ENCODE measurements at places on chromosomes 5 and 9.

DNA sequence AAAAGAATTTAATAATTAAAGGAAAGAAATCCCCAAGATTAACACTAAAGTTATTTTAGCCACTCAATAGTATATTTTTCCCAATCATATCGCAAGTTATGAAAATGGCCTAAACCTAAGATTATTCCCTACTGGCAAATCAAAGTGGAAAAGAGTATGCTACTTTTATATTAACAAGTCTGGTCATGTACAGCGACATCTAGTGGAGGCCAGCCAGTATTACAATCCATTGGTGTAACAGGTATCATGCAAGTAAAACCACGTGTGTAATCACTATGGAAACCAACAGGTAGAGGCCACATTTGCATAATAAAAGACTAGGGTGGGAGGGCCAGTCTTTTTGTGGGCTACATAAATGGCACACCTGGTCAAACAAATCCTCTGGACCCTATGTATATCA is 976.4 kb upstream of the CDH9 start:
- DNase-seq, result no peak

- no peak for DNase-seq
Observed at GRCh38 chr5:143356855-143357583, 46.5 kb downstream of the NR3C1 start.

- no peak for DNase-seq
Observed at GRCh38 chr9:120486835-120487234, 93.1 kb downstream of the CDK5RAP2 start.

DNA sequence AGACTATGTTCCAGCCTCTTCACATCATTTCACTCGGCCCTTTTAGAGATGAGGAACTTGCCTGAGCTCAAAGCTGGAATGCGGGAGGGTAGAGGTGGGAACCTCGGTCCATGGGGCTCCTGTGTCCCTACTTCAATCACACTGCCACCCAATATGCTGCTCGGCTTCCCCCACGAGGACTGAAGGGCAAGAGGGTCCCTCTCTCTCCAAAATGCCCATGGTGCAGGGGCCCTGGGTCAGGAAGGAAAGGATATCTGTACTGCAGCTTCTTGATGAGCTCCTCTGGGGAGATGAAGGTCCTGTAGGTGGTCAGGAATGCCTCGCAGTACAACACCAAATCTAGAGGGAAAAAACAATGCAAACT is 46.5 kb downstream of the PRRT1B start:
- DNase-seq, result no peak

- DNase-seq, result no peak
Observed at GRCh38 chr5:129619782-129620181, 128.1 kb upstream of the MINAR2 start.

DNA sequence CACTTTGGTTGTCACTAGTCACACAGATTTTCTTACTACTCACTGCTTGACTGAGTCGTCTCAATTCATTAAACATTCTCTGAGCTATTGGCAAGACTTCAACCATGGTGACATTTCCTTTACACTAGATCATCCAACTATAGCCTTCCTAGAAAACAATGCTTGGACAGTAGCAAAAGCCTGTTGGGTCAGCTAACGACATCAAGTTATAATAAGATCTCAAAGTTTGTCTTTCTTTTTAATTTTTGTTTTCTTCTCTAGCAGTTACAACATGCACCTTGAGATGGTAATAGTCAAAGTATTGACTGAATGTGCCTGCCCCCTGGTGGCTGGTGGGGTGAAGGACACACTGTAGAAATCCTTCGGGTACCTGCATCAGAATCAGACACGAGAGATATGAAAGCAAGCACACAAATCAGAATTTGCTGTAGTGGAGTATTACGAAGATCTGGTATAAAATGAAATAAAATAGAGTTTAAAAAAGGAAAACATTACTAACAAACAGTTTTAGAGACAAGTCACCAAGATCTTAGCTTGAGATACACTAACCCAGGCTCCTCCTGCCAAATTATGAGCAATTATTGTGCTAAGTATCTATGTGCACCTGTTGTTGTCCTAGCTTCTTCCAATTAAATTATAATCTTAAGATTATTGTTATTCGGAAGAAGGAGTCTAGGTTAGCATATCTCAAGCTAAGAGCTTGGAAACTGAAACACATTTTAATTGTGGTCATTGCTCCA is 81.2 kb downstream of the ARL15 start:
- peak; percentile 79 for DNase-seq

GRCh38 chr9:83937861-83938455 is 16.7 kb upstream of the KIF27 start:
- DNase-seq, result no peak

- DNase-seq, result no peak
Observed at GRCh38 chr9:36731068-36731956, 158.6 kb downstream of the MELK start.

DNA sequence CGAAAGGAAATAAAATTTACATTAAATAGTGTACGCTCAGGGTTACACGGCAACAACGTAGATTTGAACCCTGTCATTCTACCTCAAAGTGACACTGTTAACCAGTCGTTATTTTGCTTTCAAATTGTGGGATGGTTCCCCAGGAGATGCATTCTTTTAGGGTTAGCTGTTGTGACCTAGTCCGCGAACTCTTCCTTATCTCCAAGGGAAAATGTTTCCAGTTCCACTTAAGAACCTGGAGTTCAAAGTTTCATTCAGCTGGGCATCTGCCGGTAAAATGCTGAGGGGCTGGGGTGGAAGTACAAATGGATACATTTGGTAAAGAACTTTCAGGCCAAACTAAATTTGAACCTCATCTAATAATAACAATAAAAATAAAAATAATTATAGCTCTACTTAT is 264.6 kb downstream of the NR3C1 start:
- no peak for DNase-seq

- no peak for DNase-seq
Observed at GRCh38 chr9:12462861-12463260, 230.3 kb upstream of the TYRP1 start.

DNA sequence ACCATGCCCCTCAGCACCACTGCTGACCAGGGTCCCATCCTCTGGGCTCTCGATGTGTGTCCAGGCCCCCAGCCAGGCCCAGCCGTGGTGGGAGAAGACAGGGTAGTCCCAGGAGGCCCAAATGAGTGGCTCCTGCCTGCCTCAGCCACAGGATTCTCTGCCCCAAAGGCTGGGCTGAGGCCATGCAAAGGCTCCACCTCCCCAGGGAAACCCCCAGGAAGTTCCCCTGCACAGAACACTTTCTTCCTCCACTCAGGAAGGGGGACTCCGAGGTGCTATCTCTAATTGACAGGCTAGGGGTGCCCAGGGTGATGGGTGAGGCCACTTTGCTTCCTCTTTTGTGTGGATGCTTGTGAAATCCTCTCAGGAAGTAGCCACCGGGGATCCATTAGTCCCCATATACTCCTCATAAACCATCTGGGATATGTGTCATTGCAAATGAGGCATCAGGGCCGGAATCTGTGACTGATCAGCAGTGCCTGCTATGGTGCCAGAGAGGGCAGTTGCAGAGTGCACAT is 23.1 kb upstream of the TDRD7 start:
- peak; percentile 50 for DNase-seq

DNA sequence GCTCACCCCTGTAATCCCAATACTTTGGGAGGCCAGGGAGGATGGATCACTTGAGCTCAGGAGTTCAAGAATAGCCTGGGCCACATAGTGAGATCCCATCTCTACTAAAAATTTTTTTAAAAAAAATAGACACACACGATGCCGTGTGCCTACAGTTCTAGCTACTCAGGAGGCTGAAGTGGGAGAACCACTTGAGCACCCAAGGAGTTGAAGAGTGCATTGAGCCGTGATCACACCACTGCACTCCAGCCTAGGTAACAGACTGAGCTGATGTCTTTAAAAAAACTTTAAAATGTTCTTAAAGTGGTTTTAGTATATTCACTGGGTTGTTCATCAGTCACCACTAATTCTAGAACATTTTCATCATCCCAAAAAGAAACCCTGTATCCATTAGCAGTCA is 51.9 kb upstream of the RNF38 start:
- no peak for DNase-seq

- no peak for DNase-seq
Observed at GRCh38 chr9:114771889-114772288, 34.0 kb downstream of the TNFSF15 start.

GRCh38 chr5:37090781-37091180 is 158.4 kb downstream of the CPLANE1 start:
- no peak for DNase-seq

DNA sequence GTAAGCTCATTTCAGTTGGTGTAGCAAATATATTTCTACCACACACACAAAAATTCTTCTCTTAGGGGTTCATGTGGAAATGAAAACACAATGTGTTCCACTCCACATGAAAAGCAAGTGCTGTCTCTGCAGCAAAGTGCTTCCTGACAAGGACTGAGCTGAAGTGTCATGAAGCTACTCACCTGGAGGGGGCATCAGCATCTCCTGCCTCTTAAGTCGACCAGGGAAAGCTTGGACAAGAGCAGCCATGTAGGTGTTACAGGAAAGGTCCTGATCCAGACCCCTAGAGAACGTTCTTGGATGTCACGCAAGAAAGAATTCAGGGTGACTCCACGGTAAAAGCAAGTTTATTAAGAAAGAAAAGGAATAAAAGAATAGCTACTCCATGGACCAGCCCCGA is 62.8 kb downstream of the SV2C start:
- DNase-seq, result no peak

DNA sequence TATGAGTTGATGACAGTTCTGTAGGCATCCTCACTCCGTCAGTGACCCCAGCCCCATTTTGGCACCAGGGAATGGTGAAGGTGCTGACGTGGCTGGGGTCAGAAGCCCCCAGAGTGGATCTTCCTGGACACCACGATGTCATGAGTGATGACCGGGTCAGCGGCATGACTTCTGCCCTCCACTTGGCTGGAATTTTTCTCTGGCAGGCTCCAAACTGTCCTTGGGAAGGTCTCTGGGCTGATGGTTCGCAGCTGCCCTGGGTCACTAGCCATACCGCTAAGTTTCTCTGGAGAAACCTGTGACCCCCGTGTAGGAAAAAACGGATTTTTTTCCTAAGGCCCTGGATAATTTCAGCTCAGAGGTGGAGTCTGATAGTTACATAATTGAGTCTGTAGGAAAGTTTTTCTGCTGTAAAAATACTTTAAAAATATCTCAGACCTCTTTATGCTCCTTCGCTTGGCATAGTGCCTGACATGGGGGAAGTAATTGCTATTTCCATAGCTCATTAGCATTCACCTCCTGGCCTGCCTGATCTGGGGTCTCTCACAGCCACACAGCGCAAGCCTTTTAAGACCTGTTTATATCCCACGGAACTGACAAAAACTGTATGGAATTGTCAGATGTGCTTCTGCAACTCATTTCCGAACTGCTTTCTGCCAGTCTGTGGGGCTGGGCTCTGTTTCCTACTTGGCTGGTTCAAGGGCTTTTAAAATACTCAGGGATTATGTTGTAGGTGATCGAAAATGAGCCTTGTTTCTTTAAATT is 69.2 kb downstream of the ANGPTL2 start:
- no peak for DNase-seq

DNA sequence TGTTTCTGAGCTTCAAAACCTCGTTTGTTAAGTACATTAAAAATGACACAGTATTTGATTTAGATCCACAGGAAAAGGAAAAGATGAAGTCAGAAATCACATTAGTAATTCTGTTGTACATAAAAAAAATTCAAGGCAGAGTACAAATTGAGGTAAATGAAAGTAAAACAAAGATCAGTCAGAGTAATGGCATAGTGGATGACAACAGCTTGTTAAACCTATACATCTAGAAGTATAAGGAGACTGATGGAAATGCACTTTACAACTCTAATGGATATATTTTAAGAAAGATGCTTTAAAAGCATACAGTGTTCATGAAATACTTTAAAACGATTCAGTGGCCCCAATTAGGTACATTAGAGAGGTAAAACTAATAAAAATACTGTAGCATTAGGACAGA is 631.3 kb upstream of the SEMA6A start:
- no peak for DNase-seq

DNA sequence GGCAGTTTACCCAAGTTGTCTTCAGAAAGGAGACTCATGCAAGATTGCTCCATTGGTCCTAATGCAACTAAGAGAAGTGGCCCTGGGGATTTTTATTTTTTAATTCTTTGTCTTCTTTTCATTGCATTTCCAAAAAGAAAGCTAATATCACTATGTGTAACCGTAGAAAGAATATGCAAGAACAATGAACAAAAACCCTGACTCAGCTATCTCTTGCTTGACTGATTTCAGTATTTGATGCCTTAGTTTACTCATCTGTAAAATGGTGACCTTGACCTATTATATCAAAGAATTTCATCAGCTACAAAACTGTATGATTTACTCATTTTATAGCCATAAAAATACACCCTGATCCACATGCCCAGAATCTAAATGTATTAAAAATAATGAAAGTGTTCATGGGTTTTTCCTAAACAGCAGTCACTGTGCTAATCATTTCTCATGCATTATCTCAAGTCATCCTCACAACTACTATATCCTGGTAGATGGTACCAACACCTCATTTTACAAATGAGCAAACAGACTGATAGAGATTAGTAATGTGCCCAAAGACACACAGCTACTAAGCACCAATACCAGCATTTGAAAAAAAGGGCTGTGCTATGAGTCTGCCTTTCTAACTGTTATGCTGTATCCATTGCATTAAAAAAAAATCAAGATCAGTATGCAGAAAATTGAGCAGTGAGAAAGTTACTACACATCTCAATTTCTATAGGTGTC is 185.7 kb downstream of the MLLT3 start:
- no peak for DNase-seq

GRCh38 chr9:69004836-69005235 is 9.1 kb downstream of the PRKACG start:
- DNase-seq, result no peak

GRCh38 chr5:154446195-154447088 is 645 bp downstream of the SAP30L start:
- DNase-seq, result peak; percentile 60

DNA sequence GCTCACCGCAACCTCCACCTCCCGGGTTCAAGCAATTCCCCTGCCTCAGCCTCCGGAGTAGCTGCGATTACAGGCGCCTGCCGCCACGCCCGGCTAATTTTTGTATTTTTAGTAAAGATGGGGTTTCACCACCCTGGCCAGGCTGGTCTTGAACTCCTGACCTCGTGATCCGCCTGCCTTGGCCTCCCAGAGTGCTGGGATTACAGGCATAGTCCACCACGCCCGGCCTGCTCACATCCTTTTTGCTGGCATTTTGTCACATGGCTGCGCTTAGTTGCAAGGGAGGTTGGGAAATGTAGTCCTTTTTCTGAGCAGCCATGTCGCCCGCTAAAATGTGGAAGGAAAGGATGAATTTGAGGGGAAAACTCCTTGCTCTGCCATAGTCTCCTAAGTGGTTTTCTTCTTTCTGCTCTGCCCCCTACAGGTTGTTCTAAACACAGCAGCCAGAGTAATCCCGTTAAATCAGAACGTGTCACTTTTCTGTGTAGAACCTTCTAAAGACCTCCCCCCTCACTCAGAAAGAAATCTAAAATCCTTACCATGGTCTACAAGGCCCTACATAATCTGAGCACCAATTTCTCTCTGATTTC is 57.8 kb upstream of the HSPA9 start:
- no peak for DNase-seq

Measured in activated T-cell treated with anti-CD3 and anti-CD28 coated beads, Interleukin-2, amount 50 U/mL, for 24 hours (primary cell).